ENCODE measurements at places on chromosomes 5 and 9.

- no peak for DNase-seq
Observed at GRCh38 chr9:69885474-69885929, 64.9 kb downstream of the CFAP95 start.

DNA sequence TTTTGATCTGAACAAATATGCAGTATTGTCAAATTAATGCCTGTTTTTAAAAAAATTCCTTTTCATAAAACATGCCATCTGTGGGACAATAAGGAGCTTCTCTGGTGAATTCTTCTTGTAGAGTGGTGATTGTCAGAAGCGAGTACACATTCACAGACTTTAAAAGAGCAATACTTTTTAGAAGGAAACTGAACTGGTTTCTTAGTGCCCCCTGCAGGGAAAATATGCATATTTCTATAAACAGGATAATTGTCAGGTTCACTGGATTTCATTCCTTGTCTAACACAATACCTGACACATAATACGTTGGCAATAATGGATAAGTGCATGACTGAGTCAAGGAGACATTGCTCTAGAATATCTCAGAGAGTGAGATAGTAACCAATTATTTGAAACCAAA is 133.7 kb downstream of the KIF4B start:
- DNase-seq, result no peak

- no peak for DNase-seq
Observed at GRCh38 chr9:108953983-108954574, 19.9 kb downstream of the ABITRAM start.

DNA sequence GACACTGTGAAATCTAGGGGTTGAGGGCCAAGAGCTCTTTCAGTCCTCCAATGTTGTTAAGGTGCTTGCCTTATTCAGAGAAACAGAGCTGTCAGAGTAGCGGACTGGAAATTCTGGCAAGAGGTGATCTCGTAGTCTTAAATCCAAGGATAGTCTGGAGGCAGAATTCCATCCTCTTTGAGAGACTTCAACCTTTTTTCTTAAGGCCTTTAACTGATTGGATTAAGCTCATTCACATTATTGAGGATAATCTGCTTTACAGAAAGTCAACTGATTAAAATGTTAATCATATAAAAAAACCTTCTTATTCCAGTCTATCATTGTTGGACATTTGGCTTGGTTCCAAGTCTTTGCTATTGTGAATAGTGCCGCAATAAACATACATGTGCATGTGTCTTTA is 243.1 kb upstream of the COX7C start:
- no peak for DNase-seq

DNA sequence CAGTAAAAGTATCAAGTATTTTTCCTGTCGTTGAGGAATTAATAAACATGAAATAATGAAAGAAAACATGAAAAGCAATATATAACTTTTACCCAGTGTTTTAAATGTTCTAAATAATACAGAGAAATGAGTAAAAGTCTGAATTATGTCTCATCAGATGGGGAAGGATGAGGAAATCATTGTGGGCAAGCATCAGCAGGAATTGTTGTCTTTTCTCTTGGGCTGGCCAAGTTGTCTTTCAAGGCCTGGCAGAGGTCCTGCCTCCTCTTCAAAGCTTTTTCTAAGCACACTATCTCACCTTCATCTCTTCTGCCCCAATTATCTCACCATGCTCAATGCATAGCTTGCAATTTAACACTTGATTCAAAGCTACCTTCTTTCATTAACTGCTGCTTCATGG is 41.9 kb downstream of the MOCS2 start:
- DNase-seq, result no peak

DNA sequence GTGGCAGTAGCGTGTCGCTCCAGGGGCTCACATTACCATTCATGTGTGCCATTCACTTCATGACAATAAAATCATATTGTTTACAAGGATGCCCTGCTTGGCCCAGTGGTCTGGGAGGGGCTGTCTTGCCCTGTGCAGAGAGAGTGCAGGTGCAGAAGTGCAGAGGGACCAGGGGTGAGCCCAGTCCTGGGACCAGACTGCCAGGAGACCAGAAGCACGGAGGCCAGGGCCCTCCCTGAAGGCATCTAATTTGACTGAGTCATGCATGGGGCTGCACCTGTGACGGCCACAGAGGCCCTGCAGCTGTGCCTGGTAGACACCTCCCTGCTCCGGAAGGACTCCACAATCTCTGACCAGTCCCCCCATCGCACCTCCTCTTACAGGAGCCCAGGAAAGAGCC is 164.4 kb upstream of the FOXD4L5 start:
- DNase-seq, result no peak

DNA sequence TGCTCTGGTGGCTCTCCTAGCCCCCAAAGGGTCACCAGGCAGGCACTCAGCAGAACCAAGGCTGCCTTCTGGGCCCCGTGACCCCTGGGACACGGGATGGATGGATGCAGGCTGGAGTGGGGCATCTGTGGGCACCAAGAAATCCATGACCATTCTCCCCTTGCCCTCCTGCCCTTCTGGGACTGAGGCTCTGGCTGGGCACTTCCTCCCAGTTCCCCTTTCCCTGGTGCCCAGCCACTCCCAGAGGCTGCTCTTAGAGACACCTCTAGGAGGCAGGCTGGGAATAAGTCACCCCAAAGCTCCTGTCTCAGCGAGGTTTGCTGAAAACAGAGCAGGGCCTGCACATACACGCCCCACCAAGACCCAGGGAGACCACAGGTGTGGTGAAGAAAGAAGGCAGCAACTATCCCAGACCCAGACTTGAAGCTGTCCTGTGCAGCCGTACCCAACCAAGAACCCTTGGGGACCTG is 943 bp downstream of the STING1 start:
- no peak for DNase-seq

- DNase-seq, result no peak
Observed at GRCh38 chr5:68960456-68960855, 133.4 kb upstream of the SLC30A5 start.

- DNase-seq, result no peak
Observed at GRCh38 chr5:138948471-138949222, 73.5 kb upstream of the LRRTM2 start.

GRCh38 chr9:120694559-120694958 is 19.7 kb downstream of the MEGF9 start:
- DNase-seq, result no peak

GRCh38 chr9:135300346-135301141 is 179.0 kb upstream of the PPP1R26 start:
- no peak for DNase-seq

DNA sequence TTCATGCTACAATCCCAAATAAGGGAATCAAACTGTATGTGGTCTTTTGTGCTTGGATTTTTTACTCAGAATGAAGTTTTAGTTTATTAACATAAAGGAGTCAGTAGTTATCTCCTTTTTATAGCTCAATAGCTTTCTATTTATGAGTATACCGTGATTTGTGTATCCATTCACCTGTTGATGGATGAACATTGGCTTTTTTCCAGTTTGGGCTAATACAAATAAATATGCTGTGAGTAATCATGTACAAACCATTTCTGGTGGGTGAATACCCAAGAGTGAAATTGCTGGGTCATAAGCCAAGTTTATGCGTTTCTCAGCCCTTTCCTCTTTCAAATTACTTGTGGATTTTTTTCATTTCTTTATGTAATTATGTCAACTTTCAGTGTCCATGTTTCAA is 395.3 kb downstream of the OSTF1 start:
- DNase-seq, result no peak

GRCh38 chr9:1039589-1039988 is 10.6 kb upstream of the DMRT2 start:
- no peak for DNase-seq

DNA sequence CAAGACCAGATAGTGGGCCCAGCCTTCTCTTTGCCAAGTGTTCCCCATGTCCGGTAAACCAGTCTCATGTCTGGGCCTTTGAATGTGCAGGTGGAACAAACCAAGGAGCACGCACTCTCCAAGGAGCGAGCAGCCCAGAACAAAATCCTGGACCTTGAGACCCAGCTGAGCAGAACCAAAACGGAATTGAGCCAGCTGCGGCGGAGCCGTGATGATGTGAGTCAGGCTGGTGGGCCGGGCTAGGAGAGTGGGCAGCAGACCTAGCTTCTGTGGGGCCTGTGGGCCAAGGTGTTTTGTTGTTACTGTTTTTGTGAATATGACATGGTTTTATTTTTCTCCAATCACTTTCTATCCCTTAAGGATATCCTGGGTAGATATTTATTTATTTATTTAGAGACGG is 5.6 kb upstream of the GLE1 start:
- DNase-seq, result no peak

DNA sequence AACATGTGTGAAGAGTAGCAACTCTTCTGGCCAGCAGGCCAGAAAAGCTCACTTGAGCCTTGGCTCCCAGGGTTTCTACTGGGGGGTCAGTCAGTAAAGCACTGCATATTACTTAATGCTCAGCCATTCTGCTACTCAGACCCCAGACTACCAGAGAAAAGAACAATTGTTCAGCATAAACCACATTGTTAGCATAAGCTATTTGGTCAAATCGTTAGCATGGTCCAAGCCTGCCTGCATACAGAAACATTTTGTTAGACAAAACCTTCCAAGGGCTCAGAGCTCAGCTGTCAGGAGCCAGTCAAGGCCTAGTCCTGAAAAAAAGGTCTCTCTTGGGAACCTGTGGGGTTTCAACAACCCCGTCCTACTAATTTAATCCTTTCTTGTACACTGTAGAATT is 449.3 kb downstream of the PRR16 start:
- no peak for DNase-seq

DNA sequence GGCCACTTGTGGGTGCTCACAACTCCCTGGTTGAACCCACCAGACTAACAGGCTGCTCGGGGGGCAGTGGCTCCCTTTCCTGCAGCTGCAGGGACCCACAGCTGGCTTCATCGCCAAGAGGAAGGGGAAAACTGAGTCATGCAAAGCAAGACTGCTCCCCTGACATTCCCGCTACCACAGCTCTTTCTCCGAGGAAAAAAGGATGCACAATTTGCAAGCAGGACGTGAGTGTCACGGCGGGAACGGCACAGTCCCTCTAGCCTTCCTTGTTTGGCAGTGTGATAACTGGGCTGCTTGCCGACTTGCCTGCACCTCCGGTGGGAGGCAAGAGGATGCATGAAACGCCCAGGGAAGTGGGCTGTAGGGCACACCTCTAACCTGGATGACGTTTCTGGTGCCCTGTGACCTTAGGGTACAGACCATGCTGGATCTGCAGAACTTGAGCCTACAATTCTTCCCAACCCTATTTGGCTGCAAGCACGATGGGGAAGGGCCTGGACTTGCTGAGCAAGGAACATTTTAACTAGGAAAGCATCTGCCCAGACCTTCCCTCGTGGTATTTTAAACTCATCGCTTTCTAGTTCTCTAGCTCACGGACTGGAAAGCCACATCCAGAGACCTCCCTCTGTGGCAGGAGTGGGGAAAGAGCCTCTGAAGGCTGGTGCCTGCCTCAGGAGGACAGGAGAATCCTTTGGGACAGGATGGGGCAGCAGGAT is 7.8 kb downstream of the SH3PXD2B start:
- no peak for DNase-seq

DNA sequence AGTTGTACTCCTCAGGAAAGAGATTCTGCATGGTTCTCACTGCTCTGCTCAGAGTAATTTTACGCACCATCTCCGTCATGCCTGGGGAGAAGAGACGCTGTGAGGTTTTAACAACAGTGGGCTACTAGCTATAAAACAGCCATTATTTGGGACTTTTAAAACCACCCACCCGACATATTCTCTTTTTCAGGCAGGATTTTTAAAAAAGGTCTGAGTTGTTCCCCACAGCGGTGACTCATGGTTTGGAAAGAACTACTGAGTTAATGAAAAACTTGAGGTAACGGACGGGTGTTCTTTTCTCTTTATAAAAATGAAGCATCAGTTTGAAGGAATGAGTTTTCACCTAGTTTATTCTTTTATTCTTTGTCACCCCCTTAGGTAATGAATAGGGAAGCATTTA is 61.3 kb downstream of the TTLL11 start:
- DNase-seq, result no peak

DNA sequence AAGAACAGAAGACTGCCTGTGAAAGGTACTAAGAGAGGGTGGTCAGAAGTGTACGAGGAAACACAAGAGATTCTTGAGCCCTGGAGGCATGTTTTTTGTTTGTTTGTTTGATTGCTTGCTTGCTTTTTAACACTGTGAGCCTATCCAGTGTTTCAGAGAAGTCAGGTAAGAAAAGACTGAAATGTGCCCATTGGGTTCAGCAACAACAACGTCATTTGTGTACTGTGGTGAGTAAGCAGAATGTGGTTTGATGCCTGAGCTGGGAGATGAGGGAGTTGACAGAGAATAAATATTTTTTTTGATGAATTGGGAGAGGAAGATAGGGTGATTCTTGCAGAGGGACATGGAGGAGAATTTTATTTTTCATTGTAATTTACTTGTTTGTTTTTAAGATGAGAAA is 73.1 kb downstream of the RPS23 start:
- DNase-seq, result no peak

DNA sequence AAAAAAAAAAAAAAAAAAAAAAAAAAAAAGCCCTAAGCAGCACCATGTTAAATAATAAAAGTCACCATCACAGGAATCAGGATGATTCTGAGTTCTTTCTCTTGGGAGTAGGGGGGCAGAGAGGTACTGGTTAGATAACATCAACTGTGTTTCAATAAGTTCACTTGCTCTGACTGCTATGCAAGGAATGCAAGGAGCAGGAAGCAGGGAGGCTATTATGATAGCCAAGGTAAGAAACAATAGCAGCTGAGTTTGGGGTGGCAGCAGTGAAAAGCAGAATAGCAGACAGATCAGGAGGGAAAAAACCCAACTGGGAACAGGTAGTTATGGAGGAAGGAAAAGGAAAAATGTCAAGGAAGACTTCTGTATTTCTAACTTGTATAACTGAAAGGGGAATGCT is 8.2 kb downstream of the CEP120 start:
- no peak for DNase-seq

DNA sequence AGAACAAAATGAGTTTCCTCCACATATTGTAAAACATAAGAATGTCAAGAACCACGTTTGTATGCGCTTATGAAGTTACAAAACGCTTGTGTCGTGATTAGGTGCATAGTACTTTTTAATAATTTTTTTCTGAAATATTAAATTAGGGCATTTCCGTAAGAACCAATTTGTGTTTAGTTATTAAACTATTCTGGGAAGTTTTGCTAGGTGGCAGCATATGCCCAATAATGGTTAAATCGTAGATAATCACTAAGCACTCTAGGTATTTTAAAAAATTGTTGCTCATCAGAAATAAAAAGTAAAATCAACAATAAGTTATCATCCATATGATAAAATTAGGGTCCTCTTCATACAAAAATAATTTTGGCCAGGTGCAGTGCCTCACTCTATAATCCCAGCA is 5.4 kb downstream of the SRFBP1 start:
- no peak for DNase-seq
